A549 treated with AZD2906 at 1 μM for 4 hours (cell line): ENCODE measurements at places on chromosomes 7 and 10. TPM values are rescaled to one million over a fixed set of nuclear protein-coding genes. Genes with fewer than 3 reads are reported as not detected.

Gene NPFFR1
- under 0.01 TPM in 1 of 5 replicates, not detected in the others for total RNA-seq

Gene SAP25
- 0.15 to 0.47 TPM (median 0.25 TPM) in 5 replicates for total RNA-seq

Gene PRPF18
- 17.8 to 24.4 TPM (median 19.3 TPM) in 5 replicates for total RNA-seq

Gene CPA1
- total RNA-seq = not detected in 5 replicates

Gene CALML3
- total RNA-seq = not detected in 5 replicates

Gene SEM1
- total RNA-seq = 329 to 601 TPM (median 341 TPM) in 5 replicates

Gene CALHM1
- total RNA-seq = 0.02 TPM in 1 of 5 replicates, not detected in the others

Gene ZNF438
- 1.6 to 1.9 TPM (median 1.7 TPM) in 5 replicates for total RNA-seq

Gene SEMA3E
- total RNA-seq = 1.8 to 2.3 TPM (median 1.9 TPM) in 5 replicates
